WTC11 (cell line): ENCODE measurements at places on chromosomes 1 and 21.

DNA sequence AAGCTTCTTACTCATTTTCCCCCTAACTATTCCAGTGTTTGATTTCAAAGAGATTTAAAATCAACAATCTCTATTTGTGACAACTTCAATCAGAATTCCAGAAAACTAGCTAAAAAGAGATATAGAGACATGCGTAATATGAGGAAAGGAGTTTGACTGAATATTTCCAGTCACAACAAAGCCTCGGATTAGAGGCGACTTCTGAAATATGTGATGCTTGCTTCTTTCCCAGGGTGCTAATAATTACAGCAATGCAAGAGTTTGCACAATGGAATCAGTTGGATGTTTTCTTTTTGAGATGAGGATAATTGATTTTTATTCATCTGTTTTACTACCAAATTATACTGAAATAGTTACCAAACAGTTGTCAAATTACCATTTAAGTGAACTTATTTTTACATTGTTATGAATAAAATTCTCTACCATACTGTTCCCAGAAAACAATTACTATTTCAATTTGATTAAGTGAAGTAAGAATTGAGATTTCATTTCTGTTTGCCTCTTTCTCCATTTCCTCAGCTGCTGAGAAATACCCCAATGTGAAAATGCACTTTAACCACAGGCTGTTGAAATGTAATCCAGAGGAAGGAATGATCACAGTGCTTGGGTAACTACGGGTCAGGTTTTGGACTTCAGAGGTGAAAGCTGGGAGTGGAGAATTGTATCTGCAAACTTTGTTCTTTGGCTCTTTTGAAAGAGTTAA is 28.1 kb downstream of the KMO start:
- DNase-seq = no peak

DNA sequence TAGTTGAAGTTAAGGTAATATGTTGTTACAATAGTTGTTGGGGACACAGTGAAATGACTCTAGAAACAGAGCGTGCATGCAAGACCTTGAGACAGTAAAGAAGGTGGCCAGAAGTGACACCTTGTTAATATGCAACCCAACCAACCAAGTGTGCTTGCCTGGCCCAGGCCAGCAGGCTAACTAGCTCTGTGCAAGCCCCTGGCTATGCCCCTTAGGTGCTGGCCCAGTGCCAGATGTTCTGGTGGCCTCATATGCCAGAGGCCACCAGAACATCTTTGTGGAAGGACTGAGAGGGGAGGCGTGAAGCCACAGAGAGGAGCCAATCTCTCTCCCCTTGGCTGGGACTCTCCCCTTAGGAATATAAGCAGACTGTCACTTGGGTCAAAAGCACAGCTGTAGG is 111.2 kb upstream of the JUN start:
- DNase-seq = no peak

- DNase-seq = no peak
Measured at GRCh38 chr1:154752273-154753030, 117.6 kb downstream of the KCNN3 start.

DNA sequence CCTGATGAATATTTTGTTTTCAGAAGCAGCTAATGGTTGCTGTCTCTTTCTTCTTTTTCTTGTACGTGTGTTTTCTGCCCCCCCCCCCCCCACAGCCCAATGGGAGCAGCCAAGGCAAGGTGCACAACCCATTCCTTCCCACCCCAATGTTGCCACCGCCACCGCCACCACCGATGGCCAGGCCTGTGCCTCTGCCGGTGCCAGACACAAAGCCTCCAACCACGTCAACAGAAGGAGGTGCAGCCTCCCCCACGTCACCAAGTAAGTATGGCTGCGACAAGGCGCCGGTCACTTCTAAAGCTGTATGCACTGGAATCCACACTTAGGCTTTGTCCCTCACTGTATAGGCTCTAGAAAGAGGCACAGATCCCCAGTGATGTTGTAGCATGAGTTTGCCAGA is 318.5 kb downstream of the TM2D1 start:
- DNase-seq = no peak

GRCh38 chr1:111743679-111744101 is 4.5 kb upstream of the INKA2 start:
- DNase-seq = no peak

- DNase-seq = no peak
Measured at GRCh38 chr1:95140791-95141190, 23.6 kb downstream of the TLCD4 start.

DNA sequence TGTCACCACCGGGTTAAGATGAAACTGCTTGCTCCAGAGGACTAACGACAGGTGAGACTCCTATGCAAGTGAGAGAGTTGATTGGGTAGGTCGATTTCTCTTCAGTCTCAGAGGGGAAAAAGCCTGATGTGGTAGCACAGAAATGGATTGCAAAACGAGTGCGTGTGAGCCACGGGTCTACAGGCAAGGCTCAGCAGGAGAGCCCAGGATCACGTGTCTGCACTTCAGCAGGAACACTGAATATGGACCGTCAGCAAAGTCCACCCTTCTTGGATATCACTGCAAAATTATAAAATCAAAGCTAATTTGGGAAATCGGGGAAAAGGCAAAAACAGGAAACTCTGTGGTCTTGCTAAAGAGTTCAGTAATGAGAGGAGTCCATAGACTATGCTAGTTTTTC is 107.7 kb upstream of the ZNF648 start:
- no peak for DNase-seq
